Spleen (tissue), 13 donors: ENCODE measurements at places on chromosomes 2 and 18. TPM values are rescaled to one million over a fixed set of nuclear protein-coding genes. Genes with fewer than 3 reads are reported as not detected.

INO80D gene
- 33.2 TPM for total RNA-seq

SATB2 gene
- 2.6 TPM for total RNA-seq

NCK2 gene
- 91.5 TPM for total RNA-seq

ZNF892 gene
- 7.0 TPM for total RNA-seq

FAHD2B gene
- 6.0 TPM for total RNA-seq

POMC gene
- 3.9 TPM for total RNA-seq

ASB18 gene
- not detected for total RNA-seq

SLC16A14 gene
- 16.9 TPM for total RNA-seq

FRZB gene
- total RNA-seq = 48.4 TPM

MC4R gene
- total RNA-seq = not detected
